CD4-positive, alpha-beta T cell treated with Interleukin-6 for 4 hours (primary cell): ENCODE measurements at places on chromosomes 2 and 18.

DNA sequence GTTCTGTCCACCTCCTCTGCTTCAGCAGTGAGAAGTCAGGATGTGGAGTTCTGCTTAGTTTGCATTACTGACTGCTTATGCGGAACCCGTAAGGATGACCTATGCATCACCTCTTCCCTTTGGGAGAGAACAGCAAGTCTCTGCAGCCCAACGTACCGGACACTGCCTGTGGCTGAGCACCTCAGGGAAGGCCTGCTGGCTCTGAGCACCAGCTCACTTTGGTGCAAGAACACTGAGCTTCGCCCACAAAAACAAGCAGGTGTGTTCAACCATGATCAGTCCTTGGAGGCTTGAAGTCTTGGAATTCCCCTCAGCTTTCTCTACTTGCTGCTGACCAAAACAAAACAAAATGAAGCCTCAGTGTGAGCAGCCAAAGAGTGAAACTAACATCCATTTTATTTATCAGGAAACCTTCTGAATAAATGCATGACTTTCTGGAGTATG, 52.7 kb upstream of the NCK2 start:
- no peak for DNase-seq

- DNase-seq, result no peak
Observed at GRCh38 chr2:56132138-56132537, 51.7 kb upstream of the CCDC85A start.

DNA sequence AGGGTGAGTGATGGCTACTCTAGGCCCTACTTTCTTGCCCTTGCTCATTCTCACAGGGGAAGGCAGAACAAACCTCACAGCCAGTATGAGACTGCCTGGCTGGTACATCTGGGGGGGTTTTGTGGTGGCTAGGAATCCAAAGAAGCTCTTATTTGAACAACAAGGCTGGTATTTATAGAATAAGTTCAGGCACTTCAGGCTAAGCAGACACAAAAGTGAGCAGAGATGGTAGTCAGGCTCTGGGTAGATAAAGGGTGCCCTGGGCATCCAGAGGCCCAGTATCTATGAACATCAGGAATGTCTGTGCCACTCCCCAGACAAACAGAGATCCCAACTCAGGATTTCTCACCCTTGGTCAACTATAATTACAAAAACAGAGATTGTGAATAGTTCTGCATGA, 57.2 kb upstream of the RTN4 start:
- no peak for DNase-seq

GRCh38 chr2:227939271-227940027, 68.0 kb downstream of the DAW1 start:
- no peak for DNase-seq

DNA sequence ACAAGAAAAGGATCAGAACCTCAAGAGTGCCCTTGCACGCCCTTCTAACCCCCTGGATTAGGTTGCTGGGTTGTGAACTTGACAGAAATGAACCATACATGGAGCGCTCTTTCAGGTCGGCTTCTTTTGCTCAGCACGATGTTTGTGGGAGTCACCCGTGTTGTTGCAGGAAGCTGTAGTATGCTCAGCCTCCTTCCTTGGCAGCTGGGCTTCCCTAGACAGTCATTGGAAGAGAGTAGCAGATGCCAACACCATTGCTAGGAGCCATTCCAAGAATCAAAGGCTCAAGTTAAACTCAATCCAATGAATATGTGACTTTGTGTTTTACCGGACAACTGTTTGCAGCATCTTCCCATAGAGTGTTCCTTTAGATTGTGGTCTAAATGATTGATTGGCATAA, 47.0 kb downstream of the RAB12 start:
- no peak for DNase-seq

GRCh38 chr2:223590964-223591363, 11.2 kb downstream of the SCG2 start:
- DNase-seq, result no peak

GRCh38 chr2:207530160-207531031, 634 bp downstream of the CREB1 start:
- peak; percentile 56 for DNase-seq

- DNase-seq, result peak; percentile 76
Observed at GRCh38 chr18:8696749-8697211, 8.6 kb upstream of the MTCL1 start.

GRCh38 chr2:234682492-234683228, 185.8 kb upstream of the ARL4C start:
- no peak for DNase-seq

GRCh38 chr2:157984866-157985265, 108.7 kb upstream of the ACVR1 start:
- DNase-seq, result no peak

DNA sequence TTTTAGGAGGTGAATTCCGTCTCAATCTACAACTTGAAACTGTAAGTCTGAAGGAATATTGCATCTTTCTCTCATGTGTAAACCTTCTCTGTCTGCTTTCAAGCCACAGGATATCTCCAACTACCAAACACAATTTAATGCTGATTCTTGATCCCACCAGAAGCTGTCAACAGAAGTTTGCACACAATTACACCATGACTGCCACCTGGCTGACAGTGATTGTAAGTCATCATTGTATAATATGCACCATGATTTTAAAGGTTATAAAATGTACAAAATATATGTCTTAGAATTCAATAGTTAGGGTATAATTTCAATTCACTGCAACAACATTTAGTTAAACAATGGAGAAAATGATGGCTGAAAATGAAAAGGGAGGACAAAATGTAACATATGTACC, 18.4 kb downstream of the PREPL start:
- DNase-seq, result peak; percentile 28

- no peak for DNase-seq
Observed at GRCh38 chr2:112957511-112957910, 20.3 kb upstream of the IL36G start.

- DNase-seq, result no peak
Observed at GRCh38 chr2:45919160-45919650, 267.7 kb downstream of the PRKCE start.

DNA sequence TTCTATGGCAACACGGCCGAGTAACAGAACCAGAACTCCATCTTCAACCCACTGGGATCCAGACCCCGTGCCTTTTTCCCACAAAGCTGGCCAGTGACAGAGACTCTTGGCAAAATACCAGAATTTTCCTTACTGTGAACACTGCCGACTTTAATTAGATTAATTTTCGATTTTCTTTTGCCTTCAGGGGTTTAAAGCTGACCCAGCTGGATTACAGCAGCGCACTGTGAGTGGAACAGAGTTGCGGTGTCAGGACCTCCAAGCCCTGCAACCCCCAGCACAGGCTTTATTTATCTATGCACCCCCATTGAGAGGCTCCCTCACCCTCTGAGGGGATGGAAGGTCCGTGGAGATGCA, 36.4 kb downstream of the CTIF start:
- DNase-seq, result no peak

DNA sequence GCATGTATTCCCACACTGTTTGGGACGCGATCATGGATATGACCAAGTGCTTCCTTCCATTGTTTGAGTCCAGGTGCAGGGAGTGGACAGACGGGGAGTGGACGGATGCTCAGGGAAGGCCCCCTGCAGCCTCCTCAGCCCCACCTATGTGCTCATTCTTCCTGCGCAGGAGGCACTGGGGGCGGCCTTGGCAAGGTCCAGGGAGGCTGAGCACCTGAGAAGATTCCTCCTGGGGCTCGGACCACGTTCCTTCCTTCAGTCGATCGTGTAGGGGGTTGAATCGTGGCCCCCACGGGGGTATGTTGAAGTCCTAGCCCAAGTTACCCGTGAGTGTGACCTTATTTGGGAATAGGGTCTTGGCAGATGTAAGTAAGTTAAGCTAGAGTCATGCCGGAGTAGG, 60.4 kb downstream of the ASB1 start:
- DNase-seq, result no peak

- no peak for DNase-seq
Observed at GRCh38 chr2:154589514-154589913, 109.0 kb upstream of the KCNJ3 start.

DNA sequence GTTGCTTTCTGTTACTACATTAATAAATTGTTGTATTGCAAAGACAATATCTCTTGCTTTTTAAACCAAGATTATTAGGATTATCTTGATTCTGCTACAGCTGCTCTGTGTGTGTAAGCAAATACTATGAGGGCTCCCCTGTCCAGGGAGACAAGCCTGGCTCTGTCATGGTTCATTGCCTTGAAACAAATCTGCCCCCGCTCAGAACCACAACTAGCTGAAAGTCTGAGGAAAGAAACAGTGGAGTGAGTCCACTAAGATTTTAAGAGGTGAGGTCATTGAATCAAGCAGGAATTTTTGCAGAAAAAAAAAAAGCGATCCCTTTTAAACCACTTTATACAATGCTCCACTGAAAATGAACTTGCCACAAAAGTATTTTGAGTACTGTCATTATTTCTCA, 30.8 kb upstream of the LRRTM4 start:
- no peak for DNase-seq

GRCh38 chr2:113979191-113980128, 89.6 kb downstream of the ACTR3 start:
- DNase-seq, result peak; percentile 23

- no peak for DNase-seq
Observed at GRCh38 chr2:191202209-191202721, 42.9 kb upstream of the MYO1B start.

GRCh38 chr2:236086971-236087465, 81.2 kb downstream of the GBX2 start:
- DNase-seq, result no peak

- peak; percentile 64 for DNase-seq
Observed at GRCh38 chr18:13279181-13280069, 60.9 kb downstream of the LDLRAD4 start.

DNA sequence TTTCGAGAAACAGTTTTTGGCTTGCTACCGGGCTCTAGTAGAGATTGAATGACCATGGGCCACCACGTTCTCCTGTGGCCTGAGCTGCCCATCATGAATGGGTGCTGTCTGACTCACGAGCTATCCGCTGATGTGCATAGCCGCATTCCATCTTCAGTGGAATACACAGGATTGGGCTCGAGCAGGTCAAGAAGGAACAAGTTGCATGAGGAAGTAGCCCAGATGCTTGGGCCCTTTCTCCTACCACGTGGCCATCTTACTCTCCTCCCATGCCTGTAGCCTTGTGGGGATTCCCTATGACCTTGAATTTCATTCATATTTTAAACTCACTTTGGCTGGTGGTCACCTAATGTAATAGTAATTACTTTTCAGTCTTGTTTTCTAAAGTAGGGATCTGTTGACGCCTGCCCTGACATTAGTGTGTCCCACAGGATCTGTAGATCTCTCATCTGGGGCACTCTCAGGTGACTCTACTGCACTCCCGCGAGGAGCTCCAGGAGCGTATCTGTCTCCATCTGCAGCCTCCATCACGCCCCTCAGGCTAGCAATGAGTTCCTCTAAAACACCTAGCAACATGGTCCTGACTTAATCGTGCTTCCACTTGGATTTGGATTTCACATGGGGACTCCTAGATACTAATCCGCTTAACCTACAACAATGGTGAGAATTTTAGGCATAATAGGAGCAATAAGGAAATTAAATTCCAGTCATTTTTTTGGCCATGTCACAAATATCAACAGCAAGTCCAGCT, 67.8 kb downstream of the PSMG2 start:
- DNase-seq, result no peak

DNA sequence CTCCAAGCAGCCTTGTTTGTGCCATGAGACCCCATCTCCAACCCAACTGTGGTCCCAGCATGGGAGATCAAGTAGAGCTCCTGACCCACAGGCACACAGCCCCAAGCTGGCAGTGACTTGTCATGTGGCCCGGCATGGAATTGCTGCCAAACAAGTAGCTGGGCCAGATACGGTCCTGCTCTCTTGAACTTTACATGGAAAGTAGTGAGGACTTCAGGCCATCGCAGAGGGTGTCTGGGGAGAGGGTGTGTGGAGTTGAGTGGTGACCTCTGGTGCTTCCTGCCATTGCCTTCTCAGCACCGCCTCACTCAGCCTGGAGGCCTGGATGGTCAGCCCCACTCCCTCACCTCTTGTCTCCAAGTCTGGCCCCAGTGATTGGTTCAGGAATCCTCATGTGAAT, 10.9 kb upstream of the SLC4A3 start:
- DNase-seq, result no peak

DNA sequence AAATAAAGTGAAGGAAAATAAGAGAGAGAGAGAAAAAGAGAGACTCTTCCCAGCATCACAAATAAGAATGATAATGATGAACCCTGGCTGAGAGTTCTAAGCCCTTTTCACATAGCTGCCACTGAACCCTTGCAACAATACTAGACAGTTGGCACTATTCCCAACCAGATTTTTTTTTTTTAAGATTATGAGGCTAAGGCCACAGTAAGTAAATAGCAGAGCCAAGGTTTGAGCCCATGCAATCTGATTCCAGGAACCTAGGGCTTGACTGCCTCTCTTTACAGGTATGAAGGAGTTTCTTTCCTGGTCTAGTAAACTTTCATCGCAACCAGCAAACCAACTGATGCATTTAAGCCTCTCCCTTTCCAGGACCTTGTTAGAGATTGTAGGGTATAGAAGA, 424.6 kb downstream of the NCKAP5 start:
- DNase-seq, result no peak

GRCh38 chr2:112783187-112783714, 1.0 kb downstream of the IL1A start:
- DNase-seq, result no peak

DNA sequence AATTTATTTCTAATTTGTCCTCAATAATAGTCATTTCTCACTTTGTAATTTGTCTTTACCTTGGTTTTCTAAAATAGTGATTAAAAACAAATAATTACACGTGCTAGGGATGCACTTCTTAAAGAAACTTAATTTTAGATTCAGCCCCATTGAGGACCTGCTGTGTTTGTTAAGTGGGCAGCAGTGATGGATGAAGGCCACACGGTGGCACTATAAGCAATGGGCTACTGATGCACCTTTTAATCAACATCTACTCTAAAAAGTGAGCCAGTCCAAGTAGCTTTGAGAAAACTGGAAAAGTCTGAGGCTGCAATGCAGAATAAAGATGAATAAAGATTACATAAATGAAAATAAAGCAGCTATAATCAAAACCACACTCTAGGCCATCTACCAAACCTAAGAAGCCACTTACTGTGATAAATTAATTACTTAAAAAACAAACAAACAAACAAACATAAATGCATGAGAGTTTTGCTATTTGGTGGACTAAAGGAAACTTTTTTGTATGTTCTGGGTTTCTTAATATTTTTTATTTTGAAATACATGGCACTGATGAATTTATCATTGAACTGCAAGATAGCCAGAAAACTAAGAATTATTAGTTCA, 89.3 kb downstream of the PDE11A start:
- no peak for DNase-seq

- no peak for DNase-seq
Observed at GRCh38 chr2:48050711-48051110, 144.4 kb upstream of the FBXO11 start.

- no peak for DNase-seq
Observed at GRCh38 chr2:239601201-239601851, 200.5 kb upstream of the HDAC4 start.

DNA sequence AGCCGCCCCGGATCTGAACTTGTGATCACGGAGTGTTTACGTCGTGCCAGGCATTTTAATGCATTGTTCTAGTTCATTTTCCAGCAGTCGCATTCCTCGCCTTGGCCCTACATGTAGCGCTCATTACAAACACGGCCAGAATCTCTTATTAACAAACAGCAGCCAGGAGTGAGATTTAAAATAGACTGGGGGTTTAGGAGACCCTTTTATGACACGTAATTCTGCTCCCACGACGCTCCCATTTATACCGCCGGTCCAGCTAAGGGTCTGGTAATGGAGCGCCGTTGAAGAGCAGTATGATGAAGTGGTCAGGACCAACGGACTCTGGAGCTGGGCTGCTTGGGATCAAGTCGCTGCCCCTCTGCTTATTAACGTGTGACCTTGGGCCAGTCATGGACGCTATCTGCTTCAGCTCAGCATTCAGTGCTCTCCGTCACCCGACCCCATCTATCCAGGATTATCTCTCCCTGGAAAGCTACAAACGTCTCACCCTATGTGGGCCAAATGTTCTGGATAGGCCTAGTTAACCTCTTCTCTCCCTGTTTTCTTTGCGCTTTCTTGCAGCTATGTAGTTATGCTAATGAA, 745 bp downstream of the MSH2 start:
- no peak for DNase-seq
